ENCODE measurements at places on chromosomes 3 and 15.
A peak's percentile ranks its signal among the peaks of the same experiment; 100 is the strongest.

- DNase-seq, result no peak
These were observed 26.1 kb downstream of the CEP152 start for GRCh38 chr15:48784756-48785155.

DNA sequence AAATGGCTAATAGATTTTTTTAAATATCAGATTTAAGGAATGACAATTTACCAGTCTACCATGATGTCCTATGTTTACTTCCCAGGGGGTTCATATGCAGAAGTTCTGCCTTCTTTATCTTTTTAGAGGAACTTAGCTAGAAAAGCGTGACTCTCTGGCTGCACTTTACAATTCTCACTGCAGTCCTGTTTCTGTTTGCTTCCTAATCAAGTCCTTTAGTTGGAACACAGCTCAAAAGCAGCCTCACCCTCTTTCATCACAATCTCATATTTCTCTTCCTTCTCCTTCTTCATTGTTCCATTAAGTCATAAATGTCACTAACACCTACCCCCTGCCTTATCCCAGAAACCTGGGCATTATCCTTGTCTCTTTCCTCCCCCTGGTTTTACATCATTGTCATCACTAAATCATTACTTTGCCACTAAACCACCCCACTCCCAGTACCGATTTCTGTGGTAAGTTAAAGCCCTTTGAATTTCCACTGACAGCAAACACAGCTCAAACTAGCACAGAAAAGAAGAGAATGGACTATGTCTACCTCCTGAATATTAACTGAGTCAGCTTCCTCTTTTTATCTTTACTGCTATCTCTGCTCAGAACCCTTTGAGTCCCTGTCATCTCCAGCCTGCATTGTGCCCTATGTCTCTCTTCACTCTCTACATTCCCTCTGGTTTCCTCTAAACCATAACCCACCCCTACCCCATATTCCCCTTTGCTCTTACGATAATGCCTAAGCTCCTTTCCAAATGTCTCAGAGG, 13.8 kb upstream of the PPP4R2 start:
- no peak for DNase-seq

GRCh38 chr3:56251343-56251945, 216.8 kb downstream of the ERC2 start:
- DNase-seq, result peak; percentile 59

DNA sequence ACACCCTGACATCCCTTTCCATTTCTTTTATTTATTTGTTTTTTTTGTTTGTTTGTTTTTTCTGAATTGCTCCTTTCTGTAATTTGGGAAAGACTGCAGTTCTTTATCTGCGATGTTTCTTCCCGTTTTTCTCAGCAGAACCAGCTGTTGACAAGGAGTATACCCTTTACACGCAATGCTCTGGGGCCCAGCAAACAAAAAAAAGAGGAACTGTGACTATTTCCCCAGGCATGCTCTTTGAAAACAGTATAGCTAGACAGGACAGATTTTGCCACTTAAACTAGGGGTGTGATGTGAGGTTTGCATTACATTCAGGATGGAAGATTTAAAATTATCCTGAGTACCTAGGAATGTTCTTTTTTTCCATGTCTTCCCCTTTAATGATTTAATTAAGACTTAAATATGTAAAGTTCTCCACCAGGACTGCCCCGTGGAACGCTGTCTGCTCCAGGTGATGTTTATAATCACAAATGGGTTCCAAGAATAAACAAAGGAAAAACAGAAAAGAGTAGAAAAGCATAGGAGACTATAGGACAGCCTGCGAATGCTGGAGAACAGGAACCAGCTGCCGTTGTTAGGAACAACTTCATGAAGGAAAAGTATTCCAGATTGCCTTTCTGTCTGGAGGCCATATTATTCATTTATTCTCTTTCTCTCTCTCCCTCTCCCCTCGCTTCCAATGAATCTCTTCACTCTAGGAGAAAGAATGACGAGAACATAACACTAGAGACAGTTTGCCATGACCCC, 43.3 kb downstream of the TGFBR2 start:
- peak; percentile 63 for DNase-seq

DNA sequence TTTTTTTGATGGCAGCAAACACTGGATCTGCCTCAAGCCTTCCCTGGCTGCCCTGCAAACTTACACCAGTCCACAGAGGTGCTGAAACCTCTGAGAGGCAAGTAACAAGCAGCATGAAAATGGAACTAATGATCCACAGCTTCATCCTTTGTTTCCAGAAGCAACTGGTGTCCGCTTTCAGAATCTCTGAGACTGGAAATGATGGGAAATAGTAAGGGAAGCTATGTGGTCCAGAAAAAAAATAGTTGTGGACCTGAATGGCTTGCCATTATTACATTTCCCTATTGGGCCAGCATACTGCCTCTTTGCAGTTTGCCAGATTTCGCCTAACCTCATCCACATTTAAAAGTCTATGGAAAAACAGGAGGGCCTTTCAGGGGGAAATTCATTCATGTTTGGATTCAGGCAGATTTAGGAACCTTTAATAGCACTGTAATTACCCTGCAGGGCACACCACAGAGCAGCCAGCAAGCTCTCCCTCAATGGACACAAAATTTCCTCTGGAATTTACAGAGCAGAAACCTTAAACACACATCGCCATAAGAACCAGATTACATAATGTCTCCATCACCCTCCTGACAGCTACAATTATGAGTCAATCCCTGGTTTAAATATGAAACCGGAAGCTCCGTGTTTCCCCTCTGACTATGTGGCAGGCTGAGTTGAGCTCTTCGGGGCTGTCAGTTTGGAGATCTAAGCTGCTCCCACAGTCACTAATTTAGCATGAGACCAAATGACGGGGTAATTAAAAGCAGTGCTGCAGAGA, 134.4 kb downstream of the TMCO5A start:
- DNase-seq, result peak; percentile 65

- no peak for DNase-seq
These were observed 9.3 kb downstream of the BAHD1 start for GRCh38 chr15:40450047-40450446.

DNA sequence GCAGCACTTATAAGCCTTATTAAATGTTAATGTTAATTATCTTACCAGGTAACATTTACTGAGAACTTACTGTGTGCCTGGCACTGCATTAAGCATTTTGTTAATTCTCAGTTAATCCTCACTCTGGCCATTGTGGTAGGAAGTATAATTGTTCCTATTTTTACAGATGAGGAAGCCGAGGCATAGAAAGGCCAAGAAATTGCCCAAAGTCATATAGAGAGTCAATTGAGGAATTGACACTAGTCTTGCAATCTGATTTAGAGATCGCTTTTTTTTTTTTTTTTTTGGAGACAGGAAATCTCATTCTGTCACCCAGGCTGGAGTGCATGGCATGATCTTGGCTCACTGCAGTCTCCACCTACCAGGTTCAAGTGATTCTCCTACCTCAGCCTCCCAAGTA, 132.6 kb upstream of the PROK2 start:
- DNase-seq, result no peak

DNA sequence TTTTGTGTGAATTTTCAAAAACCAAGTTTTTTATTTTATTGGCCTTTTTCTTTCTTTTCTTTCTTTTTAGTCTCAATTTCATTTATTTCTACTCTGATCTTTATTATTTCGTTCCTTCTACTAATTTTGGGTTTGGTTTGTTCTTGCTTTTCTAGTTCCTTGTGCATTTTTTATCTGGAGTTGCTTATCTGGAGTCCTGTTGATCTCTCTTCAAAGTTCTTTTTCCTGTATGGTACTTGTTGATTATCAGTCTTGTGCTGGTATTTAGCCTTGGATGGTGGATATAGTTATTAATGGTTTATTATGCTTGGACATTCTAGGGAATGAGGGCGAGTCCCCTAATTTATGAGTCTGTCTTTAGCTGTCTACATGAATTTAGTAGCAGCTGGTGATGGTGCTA, 64.7 kb downstream of the LARS2 start:
- DNase-seq, result no peak

GRCh38 chr15:67389975-67390374, 131.0 kb upstream of the C15orf61 start:
- no peak for DNase-seq

DNA sequence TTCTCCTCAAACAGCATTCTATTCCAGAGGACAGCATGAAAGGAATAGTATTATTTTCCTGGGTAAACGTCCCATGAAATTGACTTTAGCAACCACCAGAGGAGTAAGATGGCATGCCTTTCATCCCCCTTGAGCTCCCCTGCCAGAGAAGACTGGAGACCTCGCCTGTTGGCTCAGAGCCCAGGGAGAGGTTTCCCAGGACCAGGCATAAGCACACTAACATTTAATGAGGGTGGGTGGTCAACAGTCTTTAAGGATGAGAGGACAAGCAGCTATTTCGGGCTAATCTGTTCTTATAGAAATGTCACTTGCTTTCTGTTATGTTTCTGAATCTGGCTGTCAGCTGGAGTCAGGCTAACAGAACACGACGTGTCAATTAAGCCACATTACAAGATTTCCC, 390.5 kb downstream of the GABRG3 start:
- no peak for DNase-seq

GRCh38 chr3:43770426-43771103, 79.8 kb downstream of the ABHD5 start:
- peak; percentile 32 for DNase-seq

DNA sequence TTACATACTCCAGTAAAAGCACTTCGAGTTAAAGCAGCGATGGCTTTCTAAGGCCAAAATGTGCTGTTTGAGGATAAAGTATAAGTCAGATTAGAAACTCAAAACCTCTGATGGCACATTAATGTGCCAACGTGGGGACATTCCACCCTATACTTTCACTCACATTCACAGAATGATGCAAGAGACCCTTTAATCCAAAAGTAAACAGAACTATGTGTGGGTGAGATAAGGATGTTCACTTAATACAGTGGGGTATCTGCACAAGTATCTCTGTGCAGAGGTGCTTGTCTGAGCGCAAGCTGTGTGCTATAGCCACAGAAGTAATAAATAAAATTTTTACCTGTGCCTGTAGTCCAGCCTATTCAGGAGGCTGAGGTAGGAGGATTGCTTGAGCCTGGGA, 100.3 kb upstream of the CHL1 start:
- DNase-seq, result no peak

- no peak for DNase-seq
These were observed 49.6 kb downstream of the SCN5A start for GRCh38 chr3:38599886-38600285.

GRCh38 chr3:141103503-141103902, 52.4 kb downstream of the SPSB4 start:
- DNase-seq, result no peak

DNA sequence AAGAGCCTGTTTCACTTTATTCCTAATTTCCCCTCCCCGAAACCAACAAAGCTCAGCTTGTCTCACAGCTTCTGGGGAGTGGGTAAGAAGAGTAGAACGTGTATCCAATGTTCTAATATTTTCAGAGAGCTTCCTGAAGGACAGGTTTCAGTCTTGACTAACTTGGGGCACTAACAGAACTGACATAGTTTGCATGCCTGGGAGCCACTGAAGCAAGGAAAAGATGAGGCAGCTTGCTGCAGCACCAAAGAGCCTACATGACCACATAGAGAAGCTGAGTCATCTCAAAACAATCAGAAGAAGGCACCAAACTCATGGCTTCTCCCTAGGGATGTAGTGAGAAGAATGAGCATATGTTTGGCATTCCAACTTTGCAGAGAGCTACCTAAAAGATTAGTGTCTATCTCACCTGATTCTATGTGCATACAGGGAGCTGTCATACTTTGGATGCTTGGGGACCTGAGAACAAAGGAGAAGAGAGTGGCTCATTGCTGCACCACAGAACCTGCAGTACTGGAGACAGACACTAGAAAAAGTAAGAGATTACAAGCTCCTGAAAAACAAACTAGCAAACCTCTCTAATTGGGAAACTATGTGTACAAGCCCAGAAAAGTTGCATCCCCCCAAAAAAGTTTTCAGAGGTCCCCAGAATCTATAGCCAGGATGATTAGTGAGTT, 86.9 kb downstream of the DCLK3 start:
- peak; percentile 98 for DNase-seq

- DNase-seq, result peak; percentile 97
These were observed 125.5 kb downstream of the GREM1 start for GRCh38 chr15:32843219-32843815.

- no peak for DNase-seq
These were observed 663.7 kb downstream of the AGBL1 start for GRCh38 chr15:86743283-86743903.

DNA sequence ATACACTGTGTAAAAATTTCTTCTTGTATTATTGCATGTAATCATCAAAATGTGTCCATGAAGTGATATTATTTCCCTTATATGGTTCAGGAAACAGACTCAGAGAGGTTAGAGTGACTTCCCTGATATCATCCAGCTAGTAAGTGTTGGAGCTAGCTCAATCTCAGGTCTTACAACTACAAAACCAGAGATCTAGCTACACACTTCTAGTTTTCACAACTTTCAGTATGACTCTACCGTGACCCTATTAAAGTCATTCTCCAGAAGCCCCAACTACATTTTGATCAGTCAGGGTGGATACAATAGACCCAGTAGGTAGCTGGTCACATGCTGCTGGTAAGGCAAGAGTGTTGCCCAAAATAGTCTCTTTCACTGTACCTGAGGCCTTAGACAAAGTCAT, 165.3 kb downstream of the GOLIM4 start:
- DNase-seq, result no peak

GRCh38 chr15:69026355-69026754, 11.9 kb downstream of the NOX5 start:
- no peak for DNase-seq

DNA sequence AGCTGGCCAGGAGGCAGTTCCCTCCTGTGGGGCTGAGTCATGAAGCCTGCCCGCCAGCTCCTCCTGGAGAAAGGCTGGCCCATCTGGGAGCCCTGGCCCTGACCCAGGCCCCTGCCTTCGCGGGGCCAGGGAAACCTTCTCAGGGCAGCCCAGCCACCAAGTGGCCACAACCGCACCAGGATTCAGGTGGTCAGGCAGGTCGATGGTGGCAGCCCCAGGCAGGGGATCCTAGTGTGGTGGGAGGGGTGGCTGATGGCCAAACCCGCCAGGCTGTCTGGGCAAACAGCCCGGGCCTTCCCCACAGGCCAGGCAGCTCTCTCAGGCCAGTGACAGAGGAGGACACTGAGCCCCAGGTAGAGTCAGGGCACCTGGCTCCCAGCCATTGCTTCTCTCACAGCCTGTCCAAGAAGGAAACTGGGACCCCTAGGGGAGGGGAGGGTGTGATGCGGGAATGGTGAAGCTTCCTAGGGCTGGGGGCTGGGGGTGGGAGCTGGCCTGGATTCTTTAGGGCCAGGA, 1.2 kb downstream of the TWF2 start:
- peak; percentile 90 for DNase-seq

- DNase-seq, result no peak
These were observed 4.7 kb downstream of the SGO1 start for GRCh38 chr3:20181276-20181675.

DNA sequence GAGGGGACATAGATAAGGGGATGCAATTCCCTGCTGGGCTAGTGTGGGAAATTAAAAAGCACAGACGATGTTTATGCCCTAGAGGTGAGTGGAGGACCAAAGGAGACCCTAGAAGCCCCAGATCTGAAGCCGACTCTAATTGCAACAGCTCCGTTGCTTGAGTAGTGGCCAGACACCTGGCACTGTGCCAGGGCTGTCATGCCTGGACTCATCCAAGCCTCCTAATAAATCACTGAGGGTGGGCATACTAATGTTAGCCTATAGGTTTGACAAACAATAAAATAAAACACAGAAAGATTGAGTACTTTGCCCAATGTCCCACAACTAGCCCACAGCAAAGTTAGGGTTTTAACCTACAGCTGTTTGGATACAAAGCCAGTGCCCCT, 25.4 kb upstream of the MRPS22 start:
- no peak for DNase-seq

GRCh38 chr15:68426116-68426515, 5.8 kb downstream of the ITGA11 start:
- no peak for DNase-seq
